ENCODE measurements at places on chromosomes 4 and X.

DNA sequence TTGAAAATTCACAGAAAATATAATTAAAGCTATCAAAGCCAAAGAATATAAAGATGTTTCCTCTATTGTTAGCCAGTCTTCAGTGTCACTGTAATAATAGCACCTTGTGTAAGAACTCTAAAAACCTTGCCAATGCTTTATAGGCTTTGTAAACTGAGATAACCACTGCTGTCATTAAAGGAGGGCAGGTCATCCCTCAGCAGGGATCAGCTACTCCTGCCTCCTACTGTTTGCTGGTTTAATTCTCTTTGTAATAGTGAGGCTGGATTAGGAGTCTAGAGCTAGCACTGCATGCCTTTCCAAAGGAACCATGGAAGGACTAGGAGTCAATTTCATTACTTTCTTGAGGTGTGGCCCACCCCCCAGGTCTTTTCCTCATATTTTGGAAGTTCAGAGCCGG is 46.2 kb downstream of the FHIP1A start:
- no peak for DNase-seq

DNA sequence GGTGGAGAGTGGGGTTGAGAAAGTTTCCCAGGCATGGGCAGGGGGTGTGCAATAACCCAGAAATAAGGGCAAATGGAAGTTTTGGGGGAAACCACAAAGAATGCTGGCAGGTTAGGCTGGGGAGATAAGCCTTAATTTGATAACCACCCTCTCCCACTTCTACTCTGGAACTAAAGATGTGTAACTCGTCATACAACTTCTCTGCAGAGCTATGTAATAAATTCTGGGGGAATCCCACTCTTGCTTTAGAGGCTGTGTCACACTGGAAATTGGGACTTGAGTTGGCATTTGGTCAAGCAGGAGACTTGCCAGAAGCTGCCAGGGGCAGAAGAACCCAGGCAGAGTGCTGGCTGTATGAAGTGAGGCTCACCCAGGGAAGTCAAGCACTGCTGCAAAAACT is 170.9 kb upstream of the CPEB2 start:
- DNase-seq = no peak

DNA sequence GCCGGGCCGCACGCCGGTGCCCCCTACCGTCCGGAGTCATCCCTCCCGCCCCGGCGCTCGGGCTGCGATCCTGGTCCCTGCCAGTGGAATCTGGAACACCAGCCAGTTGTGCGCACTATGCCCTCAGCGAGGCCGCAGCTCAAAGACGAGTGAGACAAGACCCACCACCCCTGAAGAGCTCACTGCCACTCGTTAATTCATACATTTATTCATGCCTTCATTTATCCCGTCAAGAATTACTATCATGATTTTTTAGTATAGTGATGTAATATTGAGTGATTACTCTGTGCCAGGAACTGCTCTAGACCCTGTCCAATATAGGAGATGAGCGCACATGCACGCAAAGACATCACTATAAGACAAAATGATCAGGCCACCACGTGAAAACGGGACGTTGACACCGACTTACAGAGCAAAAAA is 247 bp upstream of the PPA2 start:
- peak; percentile 46 for DNase-seq

- no peak for DNase-seq
Observed at GRCh38 chr4:53147197-53147596, 218.7 kb downstream of the SCFD2 start.

- DNase-seq = no peak
Observed at GRCh38 chr4:168357941-168358340, 39.4 kb upstream of the DDX60 start.

GRCh38 chr4:26263165-26263564 is 57.6 kb upstream of the RBPJ start:
- no peak for DNase-seq
